Testis (tissue), 5 donors: ENCODE measurements at places on chromosomes 7 and 10.
A peak's percentile ranks its signal among the peaks of the same experiment; 100 is the strongest.

- DNase-seq = no peak
These were observed 334.3 kb upstream of the TEX47 start for GRCh38 chr7:89129600-89130375.

DNA sequence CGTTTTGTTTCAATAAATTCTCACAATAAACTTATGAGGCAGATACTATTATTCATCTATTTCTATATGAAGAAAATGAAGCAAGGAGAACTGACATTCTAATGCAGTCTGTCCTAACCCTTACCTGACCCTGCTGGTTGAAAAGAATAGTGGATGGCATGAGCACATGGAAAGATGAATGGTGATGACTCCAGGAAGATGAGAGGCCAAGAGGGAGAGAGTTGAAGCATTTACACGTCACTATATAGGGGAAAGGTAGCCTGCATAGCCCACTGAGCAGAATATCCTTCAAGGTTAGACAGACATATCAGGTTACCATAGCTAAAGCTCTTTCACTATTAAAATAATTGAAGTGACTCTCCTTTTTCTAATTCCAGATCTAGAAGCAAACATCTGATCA lies 163.9 kb upstream of the CDK1 start:
- no peak for DNase-seq

DNA sequence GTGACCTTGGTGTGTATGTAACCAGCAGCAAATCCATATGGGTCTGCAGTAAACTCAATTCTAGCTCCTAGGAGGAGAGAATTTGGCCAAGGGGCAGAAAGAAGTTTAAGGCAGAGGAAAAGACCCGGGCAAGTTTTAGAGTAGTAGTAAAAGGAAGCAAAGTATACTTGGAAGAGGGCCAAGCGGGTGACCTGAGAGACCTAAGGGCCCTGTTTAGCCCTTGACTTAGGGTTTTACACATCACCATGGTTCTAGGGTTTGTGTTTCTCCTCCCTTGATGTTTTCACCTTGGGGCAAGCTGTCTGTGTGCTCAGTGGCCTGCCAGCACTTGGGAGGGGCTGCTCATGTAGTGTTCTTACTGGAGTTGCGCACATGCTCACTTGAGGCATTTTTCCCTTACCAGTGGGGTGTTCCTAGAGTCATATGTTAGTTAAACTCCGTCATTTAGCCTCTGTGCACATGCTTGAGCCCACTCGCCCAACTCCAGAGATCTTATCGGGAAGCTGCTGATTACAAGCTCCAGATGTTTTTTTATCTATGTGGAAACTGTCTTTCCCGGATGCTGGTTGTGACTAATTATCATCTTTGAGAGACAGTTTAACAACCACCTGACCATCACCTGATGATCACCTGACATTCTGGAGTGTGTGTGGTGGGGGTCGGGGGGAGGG lies 137.6 kb upstream of the PRSS1 start:
- no peak for DNase-seq

GRCh38 chr7:37371755-37372154 lies 76.9 kb downstream of the ELMO1 start:
- no peak for DNase-seq

DNA sequence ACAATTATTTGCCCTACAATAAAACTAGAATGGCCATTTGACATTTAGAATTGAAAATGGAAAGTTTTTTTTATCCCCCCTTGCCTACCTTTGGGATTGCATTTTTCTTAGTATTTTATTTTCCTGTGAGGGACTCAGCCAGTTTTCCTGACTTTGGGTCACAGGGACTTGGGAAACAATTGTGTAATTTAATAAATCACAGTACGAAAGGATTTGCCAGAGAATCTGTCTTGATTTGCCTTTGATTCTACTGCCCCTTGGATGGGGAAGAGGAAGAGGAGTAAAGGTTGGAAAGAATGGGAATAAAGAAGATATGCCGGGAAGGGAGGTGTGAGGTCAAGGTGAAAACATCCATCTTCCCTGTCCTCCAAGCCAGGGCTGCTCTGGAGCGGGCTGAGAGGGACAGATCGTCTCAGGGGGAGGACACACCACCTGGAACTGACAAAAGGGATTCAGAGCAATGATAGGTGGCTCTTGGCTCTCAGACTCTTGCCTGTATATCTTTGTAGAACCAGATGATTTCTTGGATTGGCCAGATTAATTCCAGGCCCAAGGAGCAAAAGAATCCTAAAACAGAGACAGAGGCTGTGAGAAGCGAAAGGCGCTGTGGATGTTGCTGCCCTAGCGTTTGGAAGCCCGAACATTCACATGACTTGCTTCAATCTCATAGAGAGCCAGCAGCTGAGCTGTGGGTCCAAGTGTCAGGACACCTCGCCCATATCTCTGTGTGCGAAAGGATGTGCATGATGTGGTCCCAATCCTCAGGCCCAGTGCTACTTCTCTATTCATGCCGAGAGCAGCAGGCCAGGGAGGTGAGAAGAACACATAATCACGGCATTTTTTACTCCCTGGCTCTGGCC lies 50.3 kb upstream of the ZEB1 start:
- DNase-seq = peak; percentile 21

GRCh38 chr10:131944412-131944811 lies 37.3 kb downstream of the BNIP3 start:
- DNase-seq = peak; percentile 21

DNA sequence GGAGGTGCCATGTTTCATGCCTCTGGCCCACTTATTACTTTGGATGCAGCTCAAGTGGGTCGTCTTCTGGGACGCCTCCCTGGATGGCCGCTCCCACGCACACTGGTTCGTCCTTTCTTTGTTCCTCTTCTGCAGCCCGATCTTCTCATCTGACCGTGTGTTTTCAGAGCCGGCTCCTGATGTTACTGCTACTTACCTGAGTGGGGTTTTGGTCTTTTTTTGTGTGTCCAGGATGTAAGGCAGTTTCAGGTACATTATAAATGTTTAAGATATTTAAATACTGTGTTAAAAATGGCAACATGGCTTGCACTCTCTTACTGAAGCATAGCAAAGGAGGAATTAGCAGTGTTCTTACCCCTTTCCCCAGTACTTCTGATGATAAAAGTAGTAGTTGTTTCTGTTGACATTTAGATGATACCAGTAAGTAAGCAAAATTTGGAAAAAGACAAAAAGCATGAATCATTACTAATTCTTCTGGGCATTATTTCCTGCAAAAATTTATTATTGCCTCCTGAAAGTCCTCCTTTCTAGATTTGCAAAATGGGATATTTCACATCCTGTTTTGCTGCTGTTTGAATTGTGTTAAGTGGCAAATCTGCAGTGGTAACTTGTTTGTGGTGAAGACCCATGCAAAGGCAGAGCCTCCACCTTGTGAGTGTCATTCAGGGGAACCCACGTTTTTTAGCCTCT lies 59.4 kb downstream of the SHH start:
- no peak for DNase-seq

DNA sequence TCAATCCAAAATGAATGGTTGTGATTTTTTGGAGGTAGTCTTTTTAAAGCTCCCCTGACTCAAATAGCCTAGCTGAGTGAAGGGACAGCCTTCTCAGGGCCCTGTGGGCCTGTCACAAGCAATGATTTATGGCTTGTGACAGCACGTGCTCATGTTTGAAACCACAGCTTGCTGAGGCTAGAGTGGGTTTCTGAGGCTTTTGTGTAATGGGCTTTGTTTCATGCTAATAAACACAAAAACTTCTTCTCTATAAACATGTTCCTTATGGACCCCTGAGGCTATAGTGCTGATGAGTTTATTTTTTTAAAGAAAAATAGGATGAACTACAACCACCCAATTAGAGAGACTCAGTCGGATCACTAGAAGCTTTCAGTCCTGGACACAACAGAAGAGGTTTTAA lies 36.1 kb upstream of the BET1 start:
- no peak for DNase-seq

DNA sequence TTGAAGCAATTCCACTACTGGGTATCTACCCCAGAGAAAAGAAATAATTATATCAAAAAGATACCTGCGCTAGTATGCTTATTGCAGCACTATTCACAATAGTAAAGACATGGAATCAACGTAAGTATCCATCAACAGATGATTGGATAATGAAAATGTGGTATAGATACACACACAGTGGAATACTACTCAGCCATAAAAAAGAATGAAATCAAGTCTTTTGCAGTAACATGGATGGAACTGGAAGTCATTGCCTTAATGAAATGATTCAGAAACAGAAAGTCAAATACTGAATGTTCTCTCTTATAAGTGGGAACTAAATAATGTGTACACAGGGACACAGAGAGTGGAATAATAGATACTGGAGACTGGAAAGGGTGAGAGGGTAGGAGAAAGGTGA lies 7.4 kb upstream of the SLC35B4 start:
- DNase-seq = no peak

DNA sequence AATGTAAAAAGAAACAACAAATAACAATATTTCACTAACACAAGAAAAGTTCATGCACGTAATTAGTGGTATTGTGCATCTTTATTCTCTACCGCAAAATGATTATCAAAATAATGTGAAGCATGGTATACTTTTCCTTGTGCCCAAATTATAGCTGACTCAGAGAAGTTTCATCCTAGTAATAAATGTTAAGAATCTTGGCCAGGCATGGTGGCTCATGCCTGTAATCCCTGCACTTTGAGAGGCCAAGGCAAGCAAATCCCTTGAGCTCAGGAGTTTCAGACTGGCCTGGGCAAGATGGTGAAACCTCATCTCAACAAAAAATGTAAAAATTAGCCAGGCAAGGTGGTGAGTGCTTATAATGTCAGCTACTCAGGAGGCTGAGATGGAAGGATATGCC lies 105.0 kb downstream of the KMT2C start:
- no peak for DNase-seq

DNA sequence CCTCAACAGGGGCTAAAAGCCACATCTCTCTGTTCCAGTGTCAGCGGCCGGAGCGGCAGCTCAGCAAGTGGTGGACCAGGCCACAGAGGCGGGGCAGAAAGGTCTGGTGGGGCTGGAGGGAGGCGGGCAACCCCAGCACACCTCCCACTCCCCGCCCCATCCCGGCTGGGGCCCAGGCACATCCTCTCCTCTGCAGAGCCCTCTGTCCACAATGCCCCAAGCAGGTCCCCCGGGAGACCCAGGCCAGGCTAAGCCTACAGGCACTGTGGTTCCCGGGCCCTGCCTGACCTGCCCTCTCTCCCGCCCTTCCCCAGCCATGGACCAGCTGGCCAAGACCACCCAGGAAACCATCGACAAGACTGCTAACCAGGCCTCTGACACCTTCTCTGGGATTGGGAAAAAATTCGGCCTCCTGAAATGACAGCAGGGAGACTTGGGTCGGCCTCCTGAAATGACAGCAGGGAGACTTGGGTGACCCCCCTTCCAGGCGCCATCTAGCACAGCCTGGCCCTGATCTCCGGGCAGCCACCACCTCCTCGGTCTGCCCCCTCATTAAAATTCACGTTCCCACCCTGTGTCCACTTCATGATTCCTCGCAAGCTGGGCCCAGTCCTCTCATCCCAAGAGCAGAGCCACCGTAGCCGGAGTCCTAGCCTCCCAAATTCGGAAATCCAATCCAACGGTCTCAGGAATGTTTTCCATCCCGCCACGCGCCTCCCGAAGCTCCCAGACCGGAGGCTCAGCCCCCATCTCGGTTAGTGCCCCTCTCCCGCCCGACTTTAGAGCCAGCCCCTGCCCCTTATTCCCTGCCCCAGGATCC lies 2.1 kb downstream of the ADIRF start:
- peak; percentile 80 for DNase-seq

- DNase-seq = peak; percentile 37
These were observed 46.3 kb upstream of the RNF216 start for GRCh38 chr7:5827755-5828154.

- DNase-seq = no peak
These were observed 218.6 kb downstream of the CELF2 start for GRCh38 chr10:11236234-11236633.

GRCh38 chr10:80448209-80448942 lies 5.7 kb upstream of the TSPAN14 start:
- DNase-seq = no peak

DNA sequence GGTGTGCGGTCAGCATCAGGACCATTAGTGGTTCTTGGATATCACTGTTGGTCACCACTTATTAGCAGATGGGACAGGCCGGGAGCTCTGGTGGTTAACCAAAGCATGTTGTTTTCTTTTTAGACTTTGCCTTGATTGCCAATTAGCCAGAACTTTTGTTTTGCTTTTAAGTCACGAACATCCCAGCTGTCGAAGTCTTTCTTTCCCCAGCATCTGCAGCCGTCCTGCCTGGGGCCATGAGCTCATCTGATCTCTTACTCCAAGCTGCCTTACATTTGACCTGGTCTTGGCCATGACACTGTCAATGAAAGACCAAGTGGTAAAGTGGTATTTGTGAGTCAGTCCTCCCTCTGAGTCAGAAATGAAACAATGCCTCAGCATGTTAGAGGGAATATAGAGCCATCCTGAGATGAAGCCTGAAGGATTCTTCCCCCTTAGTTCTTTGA lies 53.9 kb upstream of the CREB5 start:
- DNase-seq = no peak

DNA sequence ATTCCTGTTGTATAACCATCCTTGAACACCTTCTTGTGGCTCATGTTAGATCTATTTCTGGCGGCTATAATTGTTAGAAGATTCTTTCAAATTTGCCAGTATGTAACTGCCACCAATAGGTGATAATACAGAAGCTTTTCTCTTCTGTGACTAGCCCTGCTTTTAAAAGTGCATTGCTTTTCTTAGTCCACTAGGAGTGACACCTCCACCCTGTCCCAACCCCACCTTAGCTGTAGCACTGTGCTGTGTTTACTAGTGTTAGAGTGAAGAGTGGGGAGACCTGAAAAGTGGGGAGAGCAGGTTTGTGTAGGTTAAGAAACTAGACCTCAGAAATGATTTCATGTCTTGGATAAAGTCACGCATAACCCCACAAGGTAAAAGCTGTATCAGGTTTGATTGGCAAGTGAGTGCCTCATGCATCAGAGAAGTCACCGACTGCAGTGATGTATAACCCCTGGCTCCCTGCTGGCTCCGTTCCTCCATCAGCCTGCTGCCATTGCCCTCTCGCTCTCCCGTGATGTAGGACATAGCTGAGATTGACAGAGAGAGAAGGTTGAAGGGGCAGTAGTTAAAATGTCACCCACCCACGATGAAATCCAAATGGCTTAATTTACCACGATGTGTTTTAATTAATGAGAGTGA lies 12.5 kb downstream of the NPVF start:
- no peak for DNase-seq

- no peak for DNase-seq
These were observed 40.4 kb downstream of the SCIN start for GRCh38 chr7:12610899-12611298.

- no peak for DNase-seq
These were observed 251.1 kb upstream of the NFE2L3 start for GRCh38 chr7:25900877-25901276.

GRCh38 chr10:9926881-9927280 lies 1090.8 kb upstream of the CELF2 start:
- no peak for DNase-seq

- no peak for DNase-seq
These were observed 147.9 kb downstream of the CPEB3 start for GRCh38 chr10:92142949-92143348.

GRCh38 chr10:110352930-110353243 lies 48.2 kb upstream of the SMNDC1 start:
- DNase-seq = no peak

- DNase-seq = no peak
These were observed 134.5 kb downstream of the C10orf105 start for GRCh38 chr10:71584902-71585563.

GRCh38 chr7:41027428-41028115 lies 675.3 kb downstream of the INHBA start:
- DNase-seq = no peak
